Diencephalon (tissue), 1 donor: ENCODE measurements at places on chromosomes 7 and 10. TPM values are rescaled to one million over a fixed set of nuclear protein-coding genes. Genes with fewer than 3 reads are reported as not detected.

The GTPBP10 gene
- total RNA-seq: 22.4 TPM

The PIK3CG gene
- total RNA-seq: 1.8 TPM

The METTL27 gene
- 0.46 TPM for total RNA-seq

The SFMBT2 gene
- total RNA-seq: 33.7 TPM

The OR2A42 gene
- total RNA-seq: under 0.01 TPM

The ANXA8 gene
- not detected for total RNA-seq

The SYCE1 gene
- total RNA-seq: 1.2 TPM

The AKR1D1 gene
- total RNA-seq: not detected

The ALOX5 gene
- total RNA-seq: 3.2 TPM

The AKR1C8 gene
- total RNA-seq: not detected

The RASSF4 gene
- 15.7 TPM for total RNA-seq

The FKBP6 gene
- not detected for total RNA-seq

The HSPA12A gene
- total RNA-seq: 41.1 TPM

The PRSS2 gene
- total RNA-seq: not detected

The CYP2C19 gene
- total RNA-seq: not detected

The ZNF365 gene
- total RNA-seq: 19.8 TPM

The SPDYE3 gene
- not detected for total RNA-seq
